ENCODE measurements at places on chromosomes 16 and 17.

DNA sequence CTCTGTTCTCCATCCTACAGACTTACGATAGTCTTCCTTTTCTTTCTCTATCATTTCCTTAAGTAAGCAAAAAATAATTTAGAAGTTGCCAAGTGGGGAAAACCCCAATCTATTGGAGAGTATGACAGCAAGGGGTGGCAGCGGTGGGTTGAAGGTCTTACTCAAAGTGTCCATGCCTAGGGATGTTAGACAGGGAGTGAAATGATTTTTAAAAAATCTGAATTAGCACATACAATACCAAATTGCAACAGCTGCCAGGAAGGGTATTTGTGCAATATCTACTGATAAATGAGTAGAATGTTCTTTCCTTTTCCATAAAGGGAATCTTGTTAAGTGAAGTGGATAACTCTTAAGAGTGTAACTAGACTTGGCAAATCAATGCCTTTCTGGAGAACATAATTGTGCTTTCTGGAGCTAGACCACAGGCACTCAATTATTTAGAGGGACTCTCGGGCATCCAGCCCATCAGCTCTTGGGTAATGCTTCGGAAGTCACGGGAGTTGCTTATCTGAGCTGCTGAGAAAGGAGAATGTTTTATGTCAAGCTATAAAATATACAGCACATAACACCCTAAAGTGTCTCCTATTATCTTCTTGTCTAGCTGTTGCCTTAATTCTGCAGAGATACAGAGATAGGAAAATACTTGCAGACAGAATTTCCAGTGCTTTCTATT is 151.5 kb downstream of the KCNJ2 start:
- no peak for DNase-seq

GRCh38 chr17:36825113-36825512 is 112.2 kb upstream of the LHX1 start:
- no peak for DNase-seq

- DNase-seq = no peak
Measured at GRCh38 chr17:63099425-63099824, 133.4 kb downstream of the TANC2 start.

- DNase-seq = no peak
Measured at GRCh38 chr17:10126276-10126615, 72.2 kb downstream of the GAS7 start.

- no peak for DNase-seq
Measured at GRCh38 chr17:49715216-49715615, 7.5 kb upstream of the SLC35B1 start.

DNA sequence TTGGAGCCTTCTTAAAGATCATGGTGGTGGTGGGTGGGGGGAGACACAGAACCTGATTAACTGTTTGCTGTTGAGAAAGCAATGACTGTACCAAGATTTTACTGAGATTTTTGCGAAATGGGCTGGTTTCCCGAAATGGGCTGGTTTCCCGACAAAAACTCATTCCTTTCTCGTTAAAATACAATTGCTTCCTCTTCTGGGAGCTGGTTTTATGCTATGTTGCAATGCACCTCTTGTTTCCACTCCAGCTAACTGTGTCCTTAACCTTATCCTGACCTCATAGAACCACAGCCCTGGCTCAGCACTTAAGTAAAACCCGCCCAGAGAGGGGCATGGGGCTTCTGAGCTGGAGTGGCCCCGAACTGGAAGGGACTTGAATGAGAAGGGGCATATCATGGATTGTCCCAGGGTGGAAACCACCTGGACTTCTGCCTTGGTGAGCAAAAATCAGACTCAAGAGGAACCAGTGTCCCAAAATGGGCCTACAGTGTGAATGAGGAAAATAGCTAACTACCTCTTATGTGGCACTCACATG is 20.9 kb downstream of the FAM20A start:
- DNase-seq = no peak

DNA sequence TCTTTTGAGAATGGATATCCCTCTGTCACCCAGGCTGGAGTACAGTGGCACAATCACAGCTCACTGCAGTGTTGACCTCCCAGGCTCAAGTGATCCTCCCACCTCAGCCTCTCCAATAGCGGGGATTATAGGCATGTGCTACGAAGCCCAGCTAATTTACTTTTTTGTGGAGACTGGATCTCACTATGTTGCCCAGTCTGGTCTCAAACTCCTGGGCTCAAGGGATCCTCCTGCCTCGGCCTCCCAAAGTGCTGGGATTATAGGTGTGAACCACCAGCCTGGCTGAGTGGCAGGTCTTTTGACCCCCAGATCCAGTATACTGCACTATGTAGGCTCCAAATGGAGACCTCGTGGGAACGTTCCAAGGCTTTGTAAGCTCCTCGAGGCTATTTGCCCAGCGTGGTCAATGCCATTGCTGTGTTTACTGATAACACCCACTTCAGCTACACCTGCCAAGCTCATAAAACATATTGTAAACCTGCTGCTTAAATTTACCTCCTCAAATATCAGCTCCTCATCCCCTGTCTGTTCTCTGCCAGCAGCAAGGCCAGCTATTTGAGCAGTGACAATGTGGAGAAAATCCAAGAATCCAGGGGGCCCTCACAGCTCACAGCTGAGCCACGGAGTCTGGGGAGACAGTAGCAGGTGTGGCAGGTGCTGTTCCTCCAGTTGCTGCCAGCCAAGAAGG is 16.2 kb upstream of the KIFC3 start:
- no peak for DNase-seq

DNA sequence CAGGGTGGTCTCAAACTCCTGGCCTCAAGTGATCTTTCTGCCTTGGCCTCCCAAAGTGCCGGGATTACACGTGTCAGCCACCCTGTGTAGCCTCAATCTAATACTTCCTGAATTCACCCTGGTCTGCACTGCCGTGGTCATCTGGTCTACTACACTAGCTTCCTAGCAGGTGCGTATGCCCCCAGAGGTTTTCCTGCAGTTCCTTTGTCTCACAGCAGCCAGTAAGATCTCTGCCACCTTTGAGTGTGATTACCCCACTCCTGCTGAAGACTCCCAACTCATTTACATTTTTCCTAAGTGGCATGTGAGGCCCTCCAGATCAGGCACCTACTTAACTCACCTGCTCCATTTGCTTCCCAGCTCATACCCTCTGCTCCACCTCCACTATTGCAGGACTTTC is 5.1 kb upstream of the DDX19A start:
- no peak for DNase-seq

DNA sequence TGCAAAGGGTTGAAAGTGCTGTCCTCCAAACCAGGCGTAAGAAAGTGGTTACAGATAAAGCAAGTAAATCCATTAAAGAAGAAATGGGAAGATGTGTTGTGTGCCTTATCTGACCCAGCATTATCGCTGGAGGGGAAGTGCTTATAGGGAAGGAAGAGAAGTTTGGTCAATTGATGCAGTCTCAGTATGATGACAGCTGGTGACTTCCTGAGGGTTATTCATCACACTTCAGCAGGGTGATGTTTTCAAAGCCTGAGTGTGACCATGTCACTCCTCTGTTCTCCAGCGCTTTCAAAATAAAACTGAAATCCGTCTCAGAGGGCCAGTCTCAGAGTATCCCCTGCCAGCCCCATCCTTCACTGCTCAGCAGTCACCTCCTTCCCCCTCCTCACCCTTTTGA is 505.4 kb upstream of the RBFOX1 start:
- no peak for DNase-seq

DNA sequence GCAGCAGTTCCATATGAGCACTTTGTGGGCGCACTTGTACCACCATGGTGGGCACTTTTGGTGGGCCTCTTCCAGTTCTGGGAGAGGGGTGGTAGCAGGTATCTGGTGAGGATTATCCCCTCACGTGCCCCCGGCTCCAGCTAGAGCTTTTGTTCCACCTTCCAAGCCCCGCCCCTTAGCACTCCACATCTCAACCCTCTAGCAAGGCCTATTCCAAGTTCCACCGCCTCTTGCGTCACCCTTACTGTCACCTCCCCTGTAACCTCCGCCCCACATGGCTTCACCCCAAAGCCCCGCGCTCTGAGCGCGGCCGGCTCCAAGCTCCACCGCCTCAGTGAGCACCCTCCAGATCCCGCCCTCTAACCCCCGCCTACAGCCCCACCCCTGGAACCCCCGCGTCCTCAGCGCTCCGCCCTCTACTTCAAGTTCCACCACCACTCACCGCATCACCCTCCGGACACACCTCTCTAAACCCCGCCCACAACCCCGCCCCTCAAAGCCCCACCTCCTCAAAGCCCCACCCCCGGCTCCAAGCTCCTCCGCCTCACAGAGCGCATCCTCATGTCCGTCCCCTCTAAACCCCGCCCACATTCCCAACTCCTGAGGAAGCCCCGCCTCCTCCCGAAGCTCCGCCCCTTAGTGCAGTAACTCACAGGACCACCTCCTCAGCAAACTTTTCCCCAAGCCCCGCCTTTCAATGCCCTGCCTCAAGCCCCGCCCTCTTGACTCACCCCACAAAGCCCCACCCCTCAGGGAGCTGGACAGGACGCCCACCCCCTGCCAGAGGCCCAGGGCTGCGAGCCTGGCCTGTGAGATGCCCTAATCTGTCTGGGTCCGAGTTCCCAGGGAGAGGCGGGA is 11.1 kb downstream of the SCN4A start:
- DNase-seq = no peak

DNA sequence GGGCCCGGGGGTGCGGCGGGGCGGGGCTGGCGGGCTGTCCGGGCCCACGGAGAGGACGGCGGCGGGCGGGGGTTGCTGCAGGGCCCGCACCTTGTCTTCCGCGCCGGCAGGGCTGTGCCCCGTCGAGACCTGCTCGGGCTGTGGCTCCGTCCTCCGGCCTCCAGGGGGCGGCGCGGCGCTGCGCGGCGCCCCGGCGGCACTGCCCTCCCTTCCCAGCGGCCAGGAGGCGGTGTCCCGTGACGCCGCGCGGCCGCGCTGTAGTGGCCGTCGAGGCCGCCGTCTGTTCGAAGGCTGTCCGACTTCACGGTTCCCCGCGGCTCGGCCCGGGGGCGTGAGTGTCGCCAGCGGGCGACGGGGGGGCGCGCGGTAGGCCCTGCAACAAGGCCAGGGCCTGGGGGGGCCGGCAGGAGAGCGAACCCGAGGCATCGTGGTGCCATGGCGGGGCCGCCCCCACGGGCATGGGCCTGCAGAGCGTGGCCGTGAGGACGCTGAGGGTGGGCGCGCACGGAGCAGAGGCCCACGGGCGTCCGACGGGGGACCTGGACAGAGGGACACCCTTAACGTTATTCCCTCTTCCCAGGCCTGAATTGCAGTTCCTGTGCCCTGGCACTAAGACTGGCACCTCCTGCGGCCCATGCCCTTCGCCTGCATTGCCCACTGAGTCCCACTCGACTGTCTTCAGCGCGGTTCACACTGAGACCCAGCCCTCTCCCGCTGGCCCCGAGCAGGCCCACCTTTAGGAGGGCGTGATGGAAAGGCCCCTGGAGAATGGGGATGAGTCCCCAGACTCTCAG is at the start of gene PLEKHG4:
Gene PLEKHG4 (plus strand): TSS at position 237 of the 794 bp plus-strand sequence. CDS start 513 bp downstream, at position 750.
- peak; percentile 68 for DNase-seq

DNA sequence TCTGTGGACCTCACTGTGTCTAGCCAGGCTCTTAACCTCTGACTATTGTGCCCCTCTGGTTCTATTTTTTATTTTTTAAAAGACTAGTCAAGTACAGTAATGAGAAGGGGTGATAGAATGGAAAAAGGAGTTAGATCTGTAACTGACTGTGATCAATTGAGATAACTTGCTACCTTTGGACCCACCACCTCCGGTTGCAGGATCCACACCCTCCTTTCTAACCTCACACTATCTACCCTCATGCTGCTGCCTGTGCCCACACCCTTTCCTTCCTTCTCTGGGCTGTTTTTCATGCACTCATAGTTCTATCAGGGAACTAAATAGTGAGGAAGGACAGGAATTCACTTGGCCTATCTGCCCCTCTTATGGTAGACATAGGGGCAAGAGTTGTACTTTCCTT is 172.3 kb downstream of the KATNIP start:
- DNase-seq = no peak

DNA sequence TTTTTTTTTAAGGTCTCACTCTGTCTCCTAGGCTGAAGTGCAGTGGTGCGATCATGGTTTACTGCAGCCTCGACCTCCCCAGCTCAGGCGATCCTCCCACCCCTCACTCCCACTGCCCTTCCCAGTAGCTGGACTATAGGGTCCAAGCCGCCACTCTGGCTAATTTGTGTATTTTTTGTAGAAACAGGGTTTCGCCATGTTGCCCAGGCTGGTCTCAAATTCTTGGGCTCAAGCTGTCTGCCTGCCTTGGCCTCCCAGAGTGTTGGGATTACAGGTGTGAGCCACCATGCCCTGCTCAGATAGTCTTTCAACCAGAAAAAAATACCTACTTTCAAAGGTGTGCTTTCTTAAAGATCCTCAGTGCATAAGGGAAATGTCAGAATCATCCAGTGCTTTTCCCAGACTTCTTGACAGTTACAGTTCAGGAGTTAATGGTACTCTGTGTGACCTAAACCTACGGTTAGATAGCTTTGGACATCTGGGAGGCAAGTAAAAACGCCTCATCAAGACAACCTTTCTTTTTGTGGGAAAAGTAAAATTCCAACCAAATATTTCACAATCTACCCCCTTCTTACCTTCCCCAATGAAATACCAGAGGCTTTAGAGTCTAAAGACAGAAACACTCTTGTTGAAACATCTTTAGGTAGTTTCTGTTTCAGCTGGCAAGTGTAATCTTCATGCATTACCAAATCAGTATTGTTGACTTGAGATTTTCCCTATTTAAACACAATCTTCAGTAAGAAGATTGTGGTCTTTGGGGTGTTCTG is 6.8 kb downstream of the RSPRY1 start:
- DNase-seq = no peak

GRCh38 chr17:41267711-41268110 is 2.5 kb downstream of the KRTAP9-6 start:
- DNase-seq = no peak

DNA sequence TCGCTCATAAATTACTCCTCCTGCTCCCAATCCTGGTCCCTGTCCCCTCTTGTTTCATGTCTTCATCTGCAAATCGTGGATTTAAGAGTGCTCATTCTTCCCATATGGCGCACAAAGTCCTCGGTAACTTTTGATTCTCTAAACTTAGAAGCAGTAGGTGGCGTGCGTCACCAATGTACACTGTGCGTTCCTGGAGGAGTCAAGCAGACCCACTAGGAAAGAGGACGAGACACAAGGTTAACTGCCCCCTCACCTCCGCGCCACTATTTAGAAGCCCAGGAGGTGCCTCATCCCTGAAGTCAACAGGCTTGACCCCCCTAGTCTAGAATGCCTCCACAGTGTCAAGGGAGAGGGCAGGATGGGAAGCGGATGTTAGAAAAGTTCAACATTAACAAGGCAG is 2.9 kb downstream of the SLC13A5 start:
- DNase-seq = no peak

DNA sequence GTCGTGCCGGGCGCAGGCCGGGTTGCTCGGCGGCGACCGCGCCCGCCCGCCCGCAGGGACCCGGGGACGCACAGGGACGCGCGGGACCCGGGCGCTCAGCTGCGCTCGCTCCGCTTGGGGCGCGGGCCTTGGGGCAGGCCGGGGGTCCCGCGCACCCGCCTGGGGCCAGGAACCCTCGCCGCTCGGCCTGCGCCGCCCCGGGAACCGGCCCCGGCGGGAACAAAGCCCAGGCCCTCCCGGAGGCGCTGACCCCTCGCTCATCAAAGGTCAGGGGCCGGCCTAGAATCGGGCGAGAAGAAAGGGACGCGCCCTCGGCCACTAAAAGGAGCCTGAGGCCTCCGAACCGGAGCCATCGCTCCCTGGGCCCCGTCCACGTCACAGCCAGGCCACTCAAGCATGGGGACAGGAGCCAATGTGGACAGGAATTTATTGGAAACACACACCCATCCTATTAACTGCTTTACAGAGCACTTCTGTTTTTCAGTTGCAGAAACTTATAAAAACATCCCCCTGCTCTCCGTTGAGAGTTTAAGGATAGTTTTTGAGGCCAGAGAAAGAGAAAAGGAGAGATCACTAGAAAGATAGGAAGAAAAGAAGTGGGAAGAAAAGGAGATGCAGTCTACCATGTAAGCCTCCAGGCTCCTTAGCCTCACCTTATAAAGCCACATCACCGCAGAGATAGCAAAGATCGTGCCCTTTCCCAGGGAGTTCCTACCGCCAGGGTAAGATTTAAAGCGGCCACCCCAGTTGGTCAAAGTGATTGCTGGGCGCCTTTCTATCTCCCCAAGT is 558 bp upstream of the ZFHX3 start:
- DNase-seq = no peak
